NCI-H1048 (cell line): ENCODE measurements at places on chromosomes 5 and 9.
A peak's percentile ranks its signal among the peaks of the same experiment; 100 is the strongest.

GRCh38 chr5:74672215-74672877, 12.7 kb upstream of the HEXB start:
- no peak for DNase-seq

DNA sequence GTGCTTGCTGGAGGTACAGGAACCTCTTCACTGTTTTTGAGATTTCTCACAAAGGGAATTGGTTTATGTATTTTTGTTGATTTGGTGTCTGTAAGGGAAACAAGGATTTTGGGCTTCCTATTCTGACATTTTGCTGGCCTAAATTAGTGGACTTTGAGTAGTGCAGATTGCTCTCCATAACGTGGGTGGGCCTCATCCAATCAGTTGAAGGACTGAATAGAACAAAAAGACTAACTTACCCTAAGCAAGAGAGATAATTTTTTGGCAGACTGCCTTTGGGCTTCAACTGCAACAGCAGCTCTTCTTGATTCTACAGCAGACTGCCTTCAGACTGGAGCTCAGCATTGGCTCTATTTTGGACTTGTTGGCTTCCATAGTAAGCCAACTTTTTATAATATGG, 93.2 kb downstream of the MSX2 start:
- no peak for DNase-seq

DNA sequence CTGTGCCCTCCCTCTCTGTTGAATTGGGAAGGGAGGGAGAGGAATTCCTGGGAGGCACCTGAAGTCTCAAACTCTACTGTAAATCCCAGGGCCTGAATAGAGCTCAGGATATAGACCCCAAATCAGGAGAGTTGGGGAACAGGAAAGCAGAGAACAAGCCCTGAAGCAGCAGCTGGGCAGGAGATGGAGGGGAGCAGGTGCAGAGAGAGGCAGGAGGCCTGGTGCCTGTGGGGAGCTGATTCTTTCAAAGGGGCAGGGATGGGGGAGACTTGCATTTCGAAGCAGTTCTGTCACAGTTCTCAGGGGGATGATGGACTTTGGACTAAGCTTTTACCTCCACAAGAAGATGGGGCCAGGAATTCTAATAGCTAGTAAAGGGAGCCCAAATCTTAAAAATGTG, 50.2 kb downstream of the NIM1K start:
- DNase-seq: no peak

GRCh38 chr9:118331622-118332045, 627.4 kb downstream of the TLR4 start:
- no peak for DNase-seq

GRCh38 chr5:6501701-6502100, 53.0 kb downstream of the UBE2QL1 start:
- DNase-seq: no peak

- no peak for DNase-seq
Measured at GRCh38 chr5:61906820-61907219, 399.2 kb upstream of the KIF2A start.

DNA sequence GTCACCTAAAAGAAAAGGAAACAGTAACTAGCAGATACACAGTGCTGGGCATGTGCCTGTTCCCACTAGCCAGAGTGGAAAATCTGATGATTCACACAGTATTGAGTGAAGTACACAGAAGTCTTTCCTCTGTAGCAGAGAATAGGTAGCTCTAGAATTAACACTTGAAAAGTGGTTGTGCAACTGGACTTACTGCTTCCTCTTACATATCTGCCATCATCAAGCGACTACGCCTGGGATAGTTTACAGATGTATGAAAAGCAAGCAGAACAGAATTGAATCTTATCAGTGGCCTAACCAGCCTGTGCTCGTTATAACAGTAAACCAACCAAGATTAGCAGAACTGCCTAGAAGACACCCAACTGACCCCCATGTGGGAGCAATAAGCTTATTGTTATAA, 130.6 kb downstream of the DTWD2 start:
- no peak for DNase-seq

GRCh38 chr5:22892441-22892840, 39.3 kb upstream of the CDH12 start:
- DNase-seq: no peak

DNA sequence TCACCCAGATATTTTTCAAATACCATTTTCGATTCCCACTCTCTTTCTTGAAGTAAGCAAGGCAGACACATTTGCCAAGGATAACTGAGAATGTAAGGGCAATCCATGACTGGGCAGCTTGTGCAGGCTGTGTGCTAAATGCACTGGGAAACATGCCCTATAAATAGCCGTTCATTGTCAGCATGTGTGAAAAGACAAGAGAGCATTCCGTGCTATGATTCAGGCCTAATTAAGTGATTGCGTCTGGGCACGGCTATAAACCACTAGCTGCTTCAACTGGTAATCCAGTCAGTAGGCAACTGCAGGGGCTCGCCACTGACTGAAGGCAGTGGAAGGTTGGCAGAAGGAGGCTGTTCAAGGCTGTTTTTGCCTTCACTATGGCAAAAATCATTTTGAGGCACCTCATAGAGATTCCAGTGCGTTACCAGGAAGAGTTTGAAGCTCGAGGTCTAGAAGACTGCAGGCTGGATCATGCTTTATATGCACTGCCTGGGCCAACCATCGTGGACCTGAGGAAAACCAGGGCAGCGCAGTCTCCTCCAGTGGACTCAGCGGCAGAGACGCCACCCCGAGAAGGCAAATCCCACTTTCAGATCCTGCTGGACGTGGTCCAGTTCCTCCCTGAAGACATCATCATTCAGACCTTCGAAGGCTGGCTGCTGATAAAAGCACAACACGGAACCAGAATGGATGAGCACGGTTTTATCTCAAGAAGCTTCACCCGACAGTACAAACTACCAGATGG, at the start of gene HSPB3:
Gene HSPB3, plus strand, starts transcription at position 287 of the 745 bp plus-strand sequence. Its CDS starts 91 bp downstream, at position 378.
- DNase-seq: no peak

- no peak for DNase-seq
Measured at GRCh38 chr9:128558431-128559310, 6.3 kb downstream of the SPTAN1 start.

DNA sequence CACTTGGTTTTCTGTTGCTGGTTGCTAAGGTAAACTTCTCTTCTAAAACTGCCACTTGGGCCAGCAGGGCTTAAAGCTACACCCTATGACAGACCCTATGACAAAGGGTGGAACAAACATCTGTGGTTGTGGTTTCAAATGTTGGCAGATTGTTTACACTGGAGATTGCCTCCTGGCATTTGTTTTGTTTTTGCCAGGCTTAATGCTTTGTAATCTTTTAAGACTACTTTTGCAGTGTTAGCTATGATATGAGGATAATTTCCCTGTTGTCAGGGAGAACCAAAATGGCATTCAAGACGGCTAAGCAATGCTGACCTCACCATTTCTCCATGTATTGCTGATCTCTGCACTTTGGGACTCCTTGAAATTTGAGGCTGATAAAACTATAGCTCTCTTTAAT, 50.3 kb downstream of the MAMDC2 start:
- DNase-seq: no peak

GRCh38 chr9:136786451-136786850, 4.7 kb upstream of the TMEM141 start:
- no peak for DNase-seq

DNA sequence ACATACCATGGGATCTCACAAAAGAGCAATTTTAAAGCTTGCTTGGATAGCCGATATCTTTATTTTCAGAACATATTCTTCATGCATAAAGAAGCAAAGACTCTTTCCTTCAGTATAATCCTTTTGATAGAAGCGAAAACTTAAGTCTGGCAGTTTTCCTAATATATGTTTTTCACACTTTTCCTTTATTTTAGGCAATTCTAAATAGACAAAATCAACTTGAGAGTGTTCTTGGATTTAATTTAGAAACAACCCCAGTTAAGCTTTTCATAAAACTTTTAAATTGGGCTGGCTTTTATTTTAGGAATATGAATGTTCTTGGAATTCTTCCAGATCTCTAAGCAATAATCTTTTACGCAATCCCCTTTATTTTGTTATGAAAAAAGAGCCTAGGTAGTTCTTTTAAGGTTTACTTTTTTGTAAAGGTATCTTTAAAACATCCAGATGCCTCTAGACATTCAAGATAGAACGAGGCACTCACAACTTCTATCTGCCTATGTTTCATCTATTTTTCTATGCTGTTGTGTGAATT, 51.5 kb upstream of the HSPB3 start:
- DNase-seq: no peak

GRCh38 chr5:173733425-173733824, 117.0 kb upstream of the BOD1 start:
- no peak for DNase-seq

DNA sequence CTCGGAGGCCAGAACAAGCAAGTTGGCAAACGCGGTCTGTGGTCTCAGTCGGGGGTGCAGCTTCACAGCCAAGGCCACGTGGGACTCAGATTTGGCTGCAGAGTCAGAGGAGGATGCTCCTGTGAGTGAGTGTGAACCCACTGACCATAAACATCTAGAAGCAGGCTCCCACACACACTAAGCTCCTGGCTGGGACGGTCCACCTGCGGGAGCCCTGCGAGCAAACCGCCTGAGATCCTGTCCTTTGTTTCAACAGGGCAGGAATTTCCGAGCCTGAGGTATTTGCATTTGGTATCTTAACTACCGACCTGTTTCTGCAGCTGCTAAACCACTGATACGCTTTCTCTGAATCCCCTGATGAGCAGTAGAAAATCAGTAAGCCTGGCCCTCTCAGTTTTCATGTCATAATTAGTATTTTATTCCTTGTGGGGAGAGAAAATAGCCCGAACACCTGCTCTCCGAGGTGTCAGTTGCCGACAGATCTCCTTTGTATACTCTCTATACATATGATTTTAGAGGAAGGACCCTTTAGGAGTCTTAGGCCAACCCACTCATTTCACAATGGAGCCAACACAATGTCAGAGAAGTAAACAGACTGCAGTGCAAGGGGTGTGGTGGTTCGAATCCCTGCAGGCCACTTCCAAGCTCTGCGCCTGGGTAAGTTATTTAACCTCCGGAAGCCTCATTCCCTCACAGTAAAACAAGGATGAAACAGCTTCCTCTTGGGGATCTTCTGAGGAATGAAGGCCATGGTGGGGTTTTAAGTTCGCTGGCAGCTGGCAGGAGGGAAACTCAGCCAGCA, 40.9 kb upstream of the PWWP2A start:
- DNase-seq: no peak

DNA sequence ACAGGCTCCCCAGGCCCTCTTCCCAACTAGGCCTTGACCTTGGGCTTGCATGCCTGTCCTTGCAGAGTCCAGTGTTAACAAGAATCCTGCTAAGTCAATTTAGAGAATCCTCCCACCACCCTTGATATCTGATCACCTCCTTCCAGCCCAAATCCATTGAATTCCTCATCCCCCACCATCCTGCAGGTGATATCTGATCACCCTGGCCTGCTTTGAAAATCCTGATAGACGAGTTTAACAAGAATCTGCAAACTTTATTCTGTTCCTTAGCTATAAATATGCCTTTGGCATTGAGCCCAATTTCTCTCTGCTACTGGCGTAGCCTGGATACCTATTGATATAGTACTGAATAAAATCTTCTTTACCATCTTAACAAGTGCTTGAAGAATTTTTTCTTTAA, 125.5 kb downstream of the DIRAS2 start:
- DNase-seq: peak; percentile 4

GRCh38 chr5:127412698-127413097, 104.7 kb upstream of the PRRC1 start:
- no peak for DNase-seq
